Stimulated activated naive B cell treated with anti-CD40 and anti-IgM and Interleukin-4, amounts not matched to agents 10 μg/mL and 1 μg/mL and 100 μg/mL, for 72 hours (primary cell): ENCODE measurements at places on chromosomes 2 and 18.

- no peak for DNase-seq
Observed at GRCh38 chr2:200795028-200795440, 16.7 kb upstream of the BZW1 start.

DNA sequence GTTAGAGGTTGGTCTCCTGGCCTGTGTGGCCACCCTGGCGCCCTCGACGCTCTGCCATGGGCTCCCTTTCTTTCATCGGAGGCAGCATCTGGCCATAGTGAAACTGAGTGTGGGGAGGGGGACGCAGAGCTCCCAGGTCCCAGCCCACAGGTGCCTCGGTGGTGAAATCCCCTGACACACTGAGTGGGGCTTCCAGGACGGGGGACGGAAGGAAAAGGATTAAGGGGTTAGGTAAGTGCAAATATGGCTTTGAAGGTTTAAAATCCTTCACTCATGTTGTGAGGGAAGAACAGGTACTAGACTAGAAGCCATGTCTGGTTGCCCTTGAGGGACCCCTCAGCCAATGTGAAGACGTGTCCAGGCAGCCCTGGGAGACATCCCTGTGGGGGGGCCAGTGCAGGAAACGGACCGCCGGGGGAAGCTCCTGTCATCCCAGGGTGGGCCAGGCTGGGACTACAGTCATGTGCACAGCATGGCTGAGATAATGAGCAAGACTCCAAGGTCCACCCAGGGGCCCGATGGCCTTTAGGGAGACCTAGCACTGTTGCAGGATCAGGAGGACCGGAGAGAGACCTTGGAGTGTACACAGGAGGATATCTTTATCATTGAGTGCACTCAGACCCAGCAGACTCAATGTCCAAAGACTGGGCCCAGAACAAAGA is 36.3 kb downstream of the RTP5 start:
- no peak for DNase-seq

DNA sequence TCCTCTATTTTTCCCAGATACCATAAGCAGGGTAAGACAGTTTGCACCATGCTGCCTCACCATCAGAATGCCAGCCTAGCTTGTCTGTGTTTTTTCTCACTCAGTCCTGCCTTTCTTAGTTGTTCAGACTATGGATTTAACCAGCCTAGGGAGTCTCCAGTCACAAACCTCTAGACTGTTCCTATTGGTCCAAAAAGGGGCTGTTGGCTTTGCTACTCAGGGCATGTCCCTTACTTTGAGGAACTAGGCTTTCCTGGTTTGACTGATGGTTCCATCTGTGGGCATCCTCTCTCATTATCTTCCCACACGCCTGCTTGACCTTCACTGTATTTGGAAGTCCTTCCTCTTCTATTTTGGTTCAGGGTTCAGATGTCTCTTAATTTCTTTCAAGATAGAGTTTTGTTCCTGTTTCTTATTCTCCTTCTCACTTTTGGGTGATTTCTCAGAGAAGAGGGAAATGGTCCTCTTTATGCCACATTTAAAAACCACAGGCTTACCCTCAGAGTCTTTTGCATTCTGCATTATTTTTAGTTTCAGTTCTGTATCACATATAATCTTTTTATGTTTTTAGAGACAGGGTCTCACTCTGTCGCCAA is 31.3 kb upstream of the TMEM131 start:
- DNase-seq: peak; percentile 87

DNA sequence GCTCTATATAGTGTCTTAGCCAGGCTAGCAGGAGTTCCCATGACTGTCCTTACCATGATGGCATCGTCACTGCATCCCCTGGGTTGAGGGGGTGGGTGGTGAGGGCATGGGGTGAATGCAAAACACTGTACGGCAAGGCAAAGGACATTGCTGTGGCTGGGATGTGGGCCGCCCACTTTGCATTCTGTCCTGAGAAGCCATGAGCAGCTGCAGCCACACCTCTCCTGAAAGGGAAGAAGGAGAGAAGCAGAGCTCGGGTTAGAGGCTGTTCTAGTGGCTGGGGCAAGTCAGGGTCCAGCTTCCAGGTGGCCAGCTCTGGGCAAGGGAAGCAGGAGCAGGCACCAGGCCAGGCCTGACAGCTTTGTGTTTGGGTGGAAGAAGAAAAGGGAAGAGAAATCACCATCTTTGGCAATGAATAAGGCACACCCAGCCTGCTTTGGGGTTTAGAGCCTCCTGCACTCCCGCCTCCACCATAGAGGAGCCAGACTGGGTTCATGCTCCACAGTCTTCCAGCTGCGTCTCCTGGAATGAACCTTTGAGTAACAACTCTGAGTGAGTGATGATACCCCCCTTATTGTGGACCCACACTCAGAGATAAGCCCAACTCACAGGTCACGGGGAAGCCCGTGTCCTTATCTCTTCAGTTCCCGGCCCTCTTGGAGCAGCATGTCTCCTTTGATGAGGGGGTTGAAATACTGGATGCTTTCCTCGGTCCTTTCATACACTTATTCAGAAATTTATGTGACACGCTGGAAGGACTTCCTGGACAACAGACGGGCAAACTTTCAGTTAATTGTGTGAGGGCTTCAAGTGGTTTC is 63.4 kb downstream of the INPP4A start:
- no peak for DNase-seq

- no peak for DNase-seq
Observed at GRCh38 chr2:155842103-155842502, 490.4 kb downstream of the NR4A2 start.

- no peak for DNase-seq
Observed at GRCh38 chr2:194621945-194622344, 1035.1 kb upstream of the SLC39A10 start.

DNA sequence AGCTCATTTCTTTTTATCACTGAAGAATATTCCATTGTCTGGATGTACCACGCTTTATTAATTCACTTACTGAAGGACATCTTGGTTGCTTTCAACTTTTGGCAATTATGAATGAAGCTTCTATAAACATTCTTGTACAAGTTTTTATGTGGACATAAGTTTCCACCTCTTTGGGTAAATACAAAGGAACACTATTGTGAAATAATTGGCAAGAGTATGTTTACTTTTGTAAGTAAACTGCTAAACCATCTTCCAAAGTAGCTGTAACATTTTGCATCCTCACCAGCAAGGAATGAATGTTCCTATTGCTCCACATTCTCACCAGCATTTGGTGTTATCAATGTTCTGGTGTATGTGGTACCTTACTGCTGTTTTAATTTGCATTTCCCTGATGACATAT is 15.8 kb upstream of the VWC2L start:
- no peak for DNase-seq

DNA sequence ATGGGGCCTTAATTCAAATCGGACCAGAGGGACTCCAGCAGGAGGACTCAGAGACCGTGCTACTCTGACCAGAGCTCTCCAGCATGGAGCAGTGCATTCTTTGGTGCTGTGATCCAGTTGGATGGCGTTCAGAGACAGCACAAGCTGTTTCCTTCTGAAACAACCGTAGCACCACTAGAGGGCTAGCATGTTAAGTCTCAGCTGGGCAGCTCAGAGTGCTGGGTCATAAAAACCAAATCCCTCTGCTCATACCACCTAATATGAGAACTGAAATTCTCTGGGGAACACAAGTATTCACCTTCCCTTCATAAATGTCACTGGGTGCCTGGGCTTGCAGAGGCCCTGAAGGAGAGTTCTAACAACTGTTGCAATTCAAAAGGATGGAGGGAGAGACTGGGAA is 97.7 kb upstream of the TFCP2L1 start:
- no peak for DNase-seq

GRCh38 chr2:112938904-112939303 is 27.9 kb downstream of the IL37 start:
- DNase-seq: no peak

DNA sequence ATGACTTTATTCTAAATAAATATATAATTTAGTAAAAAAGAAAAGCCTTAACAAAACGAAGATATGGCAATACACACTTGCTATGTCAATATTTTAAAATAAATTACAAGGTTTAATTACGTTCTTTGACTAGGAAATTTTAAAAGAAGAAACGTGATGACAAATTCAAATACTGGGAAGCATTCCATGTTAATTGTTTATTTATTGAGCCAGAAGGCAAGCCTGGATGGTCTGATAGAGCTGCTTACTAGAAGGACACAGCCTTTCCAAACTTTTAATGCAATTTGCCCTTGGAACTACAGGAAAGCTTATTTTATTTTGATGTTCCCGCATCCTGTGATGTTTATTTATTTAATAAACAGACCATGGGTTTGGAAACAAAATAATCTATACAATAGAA is 33.4 kb upstream of the DSEL start:
- no peak for DNase-seq

GRCh38 chr2:111665011-111665410 is 219.0 kb downstream of the ANAPC1 start:
- DNase-seq: no peak

DNA sequence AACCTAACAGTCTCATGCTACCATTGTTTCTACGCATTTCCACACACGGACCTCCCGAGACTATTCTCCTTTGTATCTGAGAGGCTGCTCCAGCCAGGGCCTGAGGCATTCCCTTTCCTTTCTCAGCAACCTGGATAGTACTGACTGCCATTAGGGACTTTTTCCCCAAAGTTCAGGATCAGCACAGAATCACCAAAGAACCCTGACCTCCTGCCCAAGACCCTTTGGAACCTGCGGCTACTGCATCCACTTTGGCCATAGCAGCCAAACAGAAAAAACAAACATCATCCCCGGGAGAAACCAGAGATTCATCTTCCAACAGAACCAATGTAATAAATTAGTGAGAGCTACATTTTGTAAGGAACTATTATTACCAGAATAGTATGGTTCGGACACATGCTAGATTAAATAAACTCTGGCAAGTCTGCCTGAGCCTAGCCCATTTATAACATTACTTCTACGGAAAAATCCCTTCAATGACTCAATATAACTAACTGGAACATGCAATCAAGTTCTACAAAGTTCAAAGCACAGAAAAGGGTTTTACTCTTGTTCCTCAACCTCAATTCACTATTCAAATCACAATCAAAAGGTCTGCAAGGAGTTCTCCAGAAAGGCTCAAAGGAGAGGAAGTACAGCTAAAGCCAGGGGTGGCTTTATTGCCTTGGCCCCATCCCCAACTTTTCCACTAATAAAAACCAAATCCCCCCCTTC is 51.8 kb downstream of the LPIN2 start:
- DNase-seq: no peak

DNA sequence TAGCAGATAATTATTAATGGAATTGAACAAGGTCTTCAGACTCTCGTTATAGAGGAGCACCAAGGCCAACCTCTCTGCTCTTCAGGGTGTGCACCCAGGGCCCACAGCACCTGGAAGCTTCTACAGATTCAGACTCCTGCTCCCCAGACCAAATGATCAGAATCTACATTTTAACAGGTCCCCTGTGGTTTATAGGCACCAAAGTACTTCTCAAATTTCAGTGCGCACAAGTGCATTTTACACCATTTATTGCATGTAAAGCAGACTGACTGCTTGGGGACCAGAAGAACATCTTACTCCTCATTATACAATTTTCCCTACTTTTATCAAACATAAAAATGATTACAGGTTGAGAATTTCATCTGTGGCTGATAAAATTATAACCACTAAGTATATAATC is 163.9 kb downstream of the COL4A4 start:
- no peak for DNase-seq

DNA sequence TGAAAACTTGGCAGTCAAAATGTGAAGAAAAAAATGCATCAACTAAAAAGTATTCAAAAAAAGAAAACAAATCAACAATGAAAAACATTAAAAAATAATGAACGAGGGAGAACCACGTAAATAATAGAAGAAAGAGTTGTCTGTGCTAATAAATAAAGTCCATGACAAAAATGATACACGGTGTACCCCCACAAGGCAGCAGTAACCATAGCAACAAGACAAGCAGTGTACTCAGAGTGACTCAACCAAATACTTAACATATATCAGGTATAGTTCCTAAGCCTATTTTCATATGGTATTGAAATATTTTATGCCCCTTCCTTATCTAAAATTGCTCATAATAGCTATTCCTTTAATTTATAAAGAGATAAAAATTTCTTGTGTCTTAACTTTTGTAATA is 162.3 kb upstream of the TMEM200C start:
- DNase-seq: no peak

DNA sequence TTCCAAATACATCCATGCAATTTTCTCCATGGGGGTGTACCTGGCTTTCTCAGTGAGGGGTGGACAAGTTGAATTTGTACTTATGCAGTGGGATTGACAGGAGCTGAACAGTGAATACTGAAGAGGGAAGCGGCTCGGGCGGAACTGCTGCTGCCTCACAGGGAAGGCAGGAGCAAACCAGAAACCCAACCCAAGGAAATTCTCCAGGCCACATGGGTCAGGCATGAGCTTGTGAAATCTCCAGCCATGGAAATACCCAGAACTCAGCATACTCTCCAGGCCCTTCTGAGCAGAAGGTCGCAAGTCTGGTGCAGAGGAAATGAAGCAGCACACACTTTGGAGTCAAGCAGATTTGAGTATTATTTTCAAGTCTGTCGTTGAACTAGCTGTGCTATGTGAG is 26.5 kb upstream of the INO80C start:
- DNase-seq: no peak

- no peak for DNase-seq
Observed at GRCh38 chr2:168278424-168278888, 31.1 kb upstream of the STK39 start.

- peak; percentile 33 for DNase-seq
Observed at GRCh38 chr2:128654408-128654807, 335.7 kb upstream of the HS6ST1 start.

DNA sequence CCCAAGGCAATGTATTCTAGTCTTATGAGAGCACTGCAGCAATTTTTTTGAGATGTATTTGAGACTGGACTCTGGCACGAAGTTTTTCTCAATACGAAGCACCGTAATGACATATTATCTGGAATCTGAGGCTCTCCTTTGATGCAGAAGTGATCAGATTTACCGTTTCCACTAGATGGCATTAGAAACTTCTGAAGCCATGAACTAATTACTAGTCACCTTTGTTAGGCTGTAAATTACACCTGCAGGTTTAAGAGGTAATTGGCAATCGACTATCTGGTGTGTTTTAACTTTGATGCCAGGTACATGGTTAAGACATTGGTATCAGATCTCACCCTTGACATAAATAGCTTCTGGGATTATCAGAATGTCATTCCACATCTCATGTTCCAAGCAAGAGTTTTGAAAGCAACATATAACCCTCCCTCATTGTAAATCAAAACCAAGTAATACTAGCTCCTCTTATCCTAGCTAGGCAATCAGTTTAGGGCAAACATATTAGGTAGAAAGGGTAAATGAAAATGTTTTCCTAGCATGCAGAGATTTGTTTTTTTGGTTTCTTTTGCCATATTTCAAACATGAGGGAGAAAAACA is 254.6 kb upstream of the SPRED2 start:
- DNase-seq: no peak

DNA sequence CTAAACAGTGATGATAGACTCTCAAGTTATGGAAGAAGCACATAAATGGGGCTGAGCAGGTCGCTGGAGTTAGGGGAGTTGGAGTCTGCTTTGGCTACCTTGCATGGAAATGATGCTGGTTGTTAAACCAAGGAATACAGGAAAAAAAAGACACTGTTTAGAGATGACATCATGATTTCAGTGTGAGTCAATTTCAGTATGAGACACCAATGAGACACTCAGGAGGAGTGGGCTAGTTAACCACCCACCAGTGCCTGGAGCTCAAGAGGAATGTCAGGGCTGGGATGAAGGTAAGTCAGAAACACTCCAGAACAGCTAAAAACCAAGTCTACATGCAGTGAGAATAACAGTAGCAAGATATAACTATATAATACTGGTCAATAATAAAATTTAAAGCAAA is 303.6 kb downstream of the SOX11 start:
- DNase-seq: no peak

GRCh38 chr2:175187378-175187777 is 5.9 kb upstream of the ATP5MC3 start:
- DNase-seq: no peak

- DNase-seq: peak; percentile 47
Observed at GRCh38 chr2:218329027-218329825, 27.4 kb upstream of the CATIP start.
